ENCODE measurements at places on chromosomes 3 and 15.

GRCh38 chr3:95511828-95512227 lies 1302.6 kb upstream of the EPHA6 start:
- no peak for DNase-seq

GRCh38 chr3:134105876-134106556 lies 76.3 kb upstream of the SLCO2A1 start:
- no peak for DNase-seq

- DNase-seq = no peak
These were observed 93.8 kb downstream of the SMAD6 start for GRCh38 chr15:66795851-66796250.

DNA sequence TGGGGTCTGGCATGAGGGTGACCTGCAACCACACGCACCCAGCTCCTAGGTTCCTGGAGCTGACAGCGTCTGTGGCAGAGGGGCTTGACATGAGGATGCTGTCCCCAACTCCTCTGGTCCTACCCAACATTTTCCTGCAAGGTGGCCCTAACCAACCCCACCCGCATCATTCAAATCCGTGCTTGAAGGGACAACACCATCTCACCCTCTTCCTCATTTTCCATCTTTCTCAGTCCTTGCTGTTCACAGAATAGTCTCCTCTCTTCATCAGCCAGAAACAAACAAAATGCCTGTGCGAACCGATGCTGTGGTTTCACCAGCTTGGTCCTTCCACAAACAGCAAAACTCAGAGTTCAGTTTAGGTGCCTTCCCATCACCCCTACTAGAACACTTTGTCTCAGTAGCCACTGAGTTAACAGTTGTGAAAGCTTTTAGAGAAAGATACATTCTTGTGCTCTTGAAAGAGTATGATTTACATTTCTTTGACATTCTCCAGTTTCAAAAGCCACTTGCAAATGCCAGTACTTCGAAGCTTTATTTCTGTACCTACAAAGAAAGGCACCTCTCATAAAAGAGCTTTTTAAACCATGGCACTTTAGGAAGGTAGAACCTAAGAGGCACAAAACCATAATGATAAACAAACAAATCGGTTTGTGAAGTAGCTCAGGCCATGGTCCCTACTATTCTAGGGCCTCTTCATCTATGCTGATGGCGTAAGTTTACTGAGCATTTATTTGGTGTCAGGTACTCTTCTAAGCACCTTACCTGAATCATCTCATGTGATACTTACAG lies 360.1 kb downstream of the SHQ1 start:
- no peak for DNase-seq

- DNase-seq = no peak
These were observed 381.9 kb downstream of the ERC2 start for GRCh38 chr3:56086355-56086754.

- no peak for DNase-seq
These were observed 13.7 kb upstream of the SHF start for GRCh38 chr15:45201557-45201859.

- DNase-seq = no peak
These were observed 66.4 kb downstream of the TCF12 start for GRCh38 chr15:56984681-56985481.

GRCh38 chr3:168028086-168028485 lies 67.6 kb downstream of the GOLIM4 start:
- DNase-seq = no peak

GRCh38 chr3:111702996-111703985 lies 108.1 kb upstream of the ZBED2 start:
- DNase-seq = no peak

DNA sequence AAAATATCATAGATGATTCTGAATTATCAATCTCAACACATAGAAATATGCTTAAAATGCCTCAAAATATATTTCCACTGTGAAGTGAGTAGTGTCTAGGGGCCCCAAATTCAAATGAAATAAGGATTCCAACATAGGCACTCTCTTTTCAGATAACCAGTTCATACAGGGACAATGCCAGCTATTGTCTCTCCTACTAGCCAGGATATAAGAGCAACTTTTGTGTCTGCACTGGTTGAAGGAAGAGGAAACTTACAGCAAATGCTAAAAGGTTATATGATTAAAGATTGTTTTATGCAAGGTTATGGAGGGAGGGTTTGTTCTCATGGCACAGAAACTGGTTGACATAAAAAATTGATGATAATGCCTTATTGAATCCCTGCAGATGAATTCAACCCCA lies 579.4 kb upstream of the ALCAM start:
- no peak for DNase-seq

GRCh38 chr15:73888224-73889041 lies 15.1 kb downstream of the TBC1D21 start:
- DNase-seq = no peak

DNA sequence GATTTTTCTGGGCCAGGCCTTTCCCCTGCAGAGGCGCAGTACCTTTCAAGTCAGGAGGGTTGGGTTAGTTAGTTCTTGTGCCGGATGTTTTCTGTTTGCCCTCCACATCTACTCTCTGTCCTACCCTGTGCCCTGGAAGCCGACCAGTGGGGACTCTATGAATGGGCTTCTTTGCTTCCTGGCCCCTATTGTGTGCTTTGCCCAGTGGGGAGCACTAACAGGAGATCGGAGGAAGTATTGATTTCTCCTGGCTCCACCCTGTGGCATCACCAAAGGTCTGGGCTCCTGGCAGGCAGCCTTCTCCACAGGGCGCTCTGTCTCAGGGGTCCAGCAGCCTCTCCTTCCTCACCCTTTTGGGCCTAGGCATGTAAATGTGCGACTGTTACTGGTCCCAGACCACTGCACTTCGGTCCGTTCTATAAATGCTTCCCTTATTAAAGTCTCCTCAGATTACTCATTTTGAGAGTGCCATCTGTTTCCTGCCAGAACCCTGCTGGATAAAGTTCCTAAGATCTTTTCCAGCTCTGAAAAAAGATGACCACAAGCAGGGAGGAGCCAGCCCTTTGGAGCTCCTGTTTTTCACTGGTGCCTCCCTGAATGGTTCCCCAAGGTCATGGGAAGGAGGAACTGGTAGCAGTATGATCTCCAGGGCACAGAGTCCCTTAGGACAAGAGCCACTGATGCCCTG lies 44.5 kb downstream of the CTDSPL start:
- DNase-seq = no peak

DNA sequence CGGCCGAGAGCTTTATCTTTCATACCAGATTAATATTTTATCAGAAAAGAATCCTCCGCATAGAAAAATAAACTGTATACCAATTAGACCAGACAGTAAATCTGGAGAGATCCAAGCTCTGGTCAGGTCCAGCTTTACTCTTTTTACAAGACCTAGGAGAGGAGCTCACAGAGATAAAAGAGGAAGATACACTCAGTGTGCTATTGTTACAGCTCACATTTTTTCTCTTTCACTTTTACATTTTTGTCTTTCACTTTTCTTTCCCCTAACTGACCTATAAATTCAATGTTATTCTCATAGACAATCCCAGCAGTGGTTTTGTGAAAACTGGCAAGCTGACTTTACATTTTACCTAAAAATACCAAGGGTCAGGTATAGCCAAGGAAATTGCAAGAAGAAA lies 55.8 kb downstream of the GUCA1C start:
- DNase-seq = no peak

- no peak for DNase-seq
These were observed 25.2 kb downstream of the WNT5A start for GRCh38 chr3:55461896-55462295.

DNA sequence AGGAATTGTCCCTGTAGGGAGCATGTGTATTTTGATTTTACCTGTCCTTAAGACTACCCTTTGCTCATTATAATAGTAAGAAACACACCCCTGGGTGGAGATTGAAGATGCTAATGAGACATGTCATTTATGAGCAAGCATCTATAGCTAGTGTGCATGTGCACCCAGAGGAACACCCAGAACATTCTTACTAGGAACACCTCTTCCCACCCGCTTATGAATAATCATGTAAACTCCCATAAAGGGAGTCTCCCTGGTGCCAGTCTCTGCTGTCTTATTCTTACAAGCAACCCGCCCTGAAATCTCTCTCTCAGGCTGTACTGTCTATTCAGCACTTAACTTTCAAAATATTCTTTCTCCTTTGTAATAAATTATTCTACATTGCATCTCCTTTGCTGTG lies 1227.3 kb downstream of the ROBO1 start:
- DNase-seq = no peak

DNA sequence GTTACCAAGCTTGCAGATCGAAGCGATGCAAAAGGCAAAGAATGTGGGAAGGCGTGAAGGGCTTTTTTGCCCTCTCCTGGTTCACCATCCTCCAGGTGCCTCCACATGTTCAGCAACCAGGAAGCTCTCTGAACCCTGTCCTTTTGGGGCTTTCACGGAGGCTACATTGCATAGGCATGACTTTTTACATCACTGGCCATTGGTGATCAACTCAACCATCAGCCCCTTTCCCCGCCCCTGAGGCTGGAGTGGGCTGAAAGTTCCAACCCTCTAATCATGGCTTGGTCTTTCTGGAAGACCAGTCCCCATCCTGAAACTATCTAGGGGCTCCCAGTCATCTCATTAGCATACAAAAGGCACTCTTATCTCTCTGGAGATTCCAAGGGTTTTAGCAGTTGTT lies 52.6 kb downstream of the UACA start:
- no peak for DNase-seq

DNA sequence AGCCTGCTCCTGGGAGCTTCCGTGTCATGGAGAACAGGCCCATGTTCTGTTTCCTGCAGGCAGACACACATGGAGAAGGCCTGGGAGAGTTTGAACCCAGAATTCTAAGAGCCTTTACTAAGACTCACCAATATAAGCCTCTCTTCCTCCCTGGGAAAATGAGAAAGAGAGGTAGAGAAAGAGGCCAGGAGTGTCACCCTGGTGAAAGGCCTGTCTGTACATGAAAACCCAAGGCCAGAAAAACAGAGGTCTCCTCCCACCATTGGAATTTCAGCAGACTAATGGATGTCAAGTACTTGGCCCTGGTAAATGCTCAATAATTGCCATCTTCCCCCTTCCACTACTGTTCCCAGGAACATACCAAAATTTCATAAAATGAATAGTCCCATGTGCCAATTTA lies 117.6 kb downstream of the TOP2B start:
- DNase-seq = no peak

- no peak for DNase-seq
These were observed 87.3 kb downstream of the SMAD6 start for GRCh38 chr15:66789029-66790025.

DNA sequence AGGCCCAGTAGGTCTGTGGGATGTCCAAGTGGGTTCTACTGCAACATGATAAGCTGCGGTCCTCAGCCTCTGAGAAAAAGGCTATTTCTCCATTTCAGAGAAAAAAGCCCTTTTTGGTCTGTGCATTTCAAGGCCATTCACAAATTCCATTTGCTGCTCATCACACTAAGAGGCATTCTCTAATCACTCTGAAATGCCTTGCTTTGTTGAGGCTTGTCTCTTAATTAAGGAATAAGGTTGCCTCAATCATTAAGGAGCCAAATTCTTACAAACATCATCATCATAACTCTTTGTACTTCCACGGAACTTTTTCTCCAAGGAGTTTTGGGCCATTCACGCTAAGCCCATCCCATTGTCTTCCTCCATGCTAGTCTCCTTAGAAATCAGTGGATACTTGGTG lies 74.4 kb downstream of the BOC start:
- DNase-seq = no peak

GRCh38 chr15:43214169-43214568 lies 6.6 kb downstream of the EPB42 start:
- no peak for DNase-seq

DNA sequence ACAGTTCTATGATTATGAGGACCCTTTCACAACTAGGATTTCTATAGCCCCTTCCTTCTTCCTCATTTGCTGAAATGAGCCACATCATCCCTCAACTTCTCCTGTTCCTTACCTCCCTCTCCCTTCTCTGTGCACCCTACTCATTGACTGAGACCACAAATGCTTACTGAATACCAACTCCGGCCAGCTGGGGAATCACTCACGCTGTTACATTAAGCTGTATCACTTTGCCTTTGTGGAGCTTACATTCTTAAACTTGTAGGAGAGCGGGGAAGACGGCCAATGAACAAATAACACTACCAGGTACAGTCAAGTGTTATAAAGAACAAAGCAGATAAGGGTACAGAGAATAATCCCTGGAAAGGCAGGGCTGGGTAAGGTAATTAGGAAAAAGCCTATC lies 5.7 kb downstream of the SUCLG2 start:
- no peak for DNase-seq

GRCh38 chr3:133837487-133838295 lies 32.1 kb downstream of the SRPRB start:
- DNase-seq = no peak

- no peak for DNase-seq
These were observed 770.6 kb upstream of the NR2F2 start for GRCh38 chr15:95559875-95560394.

- no peak for DNase-seq
These were observed 65.8 kb downstream of the PDE8A start for GRCh38 chr15:85047271-85047948.

DNA sequence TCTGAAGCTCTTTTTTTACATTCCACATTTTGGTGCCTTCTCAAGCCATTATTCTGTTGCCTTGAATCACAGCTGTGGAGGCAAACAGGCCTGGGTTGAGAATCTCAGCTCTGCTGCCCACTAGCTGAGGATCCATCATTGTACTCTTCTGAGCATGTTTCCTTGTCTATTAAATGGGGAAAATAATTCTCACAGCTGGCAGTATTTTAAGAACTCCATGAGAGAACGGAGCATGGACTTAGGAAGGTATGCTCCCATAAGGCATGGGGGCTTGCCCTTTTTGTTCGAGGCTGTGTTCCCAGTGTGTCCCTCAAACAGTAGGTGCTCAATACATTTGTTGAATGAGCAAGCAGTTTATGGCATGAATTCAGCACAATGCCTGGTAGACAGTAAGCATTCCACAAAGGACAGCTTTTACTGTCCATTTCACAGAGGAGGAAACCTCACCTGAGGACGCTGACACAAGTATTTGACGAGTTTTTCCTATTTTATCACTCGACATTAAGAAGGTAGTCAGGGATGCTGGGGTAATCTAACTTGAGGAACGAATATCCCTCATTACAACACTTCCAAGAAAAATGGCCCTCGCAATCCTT lies 2.1 kb upstream of the PTPRG start:
- no peak for DNase-seq
